ENCODE measurements at places on chromosomes 1 and 21.
A peak's percentile ranks its signal among the peaks of the same experiment; 100 is the strongest.

- peak; percentile 93 for DNase-seq
Observed at GRCh38 chr1:208233546-208233945, 10.6 kb downstream of the PLXNA2 start.

- no peak for DNase-seq
Observed at GRCh38 chr1:202200669-202201068, 7.1 kb downstream of the LGR6 start.

DNA sequence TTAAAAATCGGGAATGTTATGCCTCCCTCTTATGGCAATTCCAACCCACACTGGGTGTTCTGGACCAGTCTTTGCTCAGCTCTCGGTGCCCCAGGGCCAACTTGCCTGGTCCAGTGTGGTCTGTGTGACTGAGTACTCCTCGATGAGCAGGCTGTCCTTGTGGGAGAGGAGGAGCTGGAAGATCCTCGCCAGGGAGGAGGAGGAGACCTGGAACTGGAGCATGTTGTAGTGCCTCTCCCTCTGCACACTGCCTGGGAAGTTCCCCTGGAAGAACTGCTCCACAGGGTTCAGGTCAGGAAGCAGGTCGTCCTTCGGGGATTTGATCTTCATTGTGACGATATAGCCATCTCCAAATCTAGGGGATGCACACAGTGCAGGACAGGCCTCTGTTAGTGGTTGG lies 88.5 kb upstream of the GCLM start:
- no peak for DNase-seq

- DNase-seq = no peak
Observed at GRCh38 chr1:181554465-181554864, 71.1 kb downstream of the CACNA1E start.

GRCh38 chr1:64675718-64676345 lies 69.0 kb upstream of the RAVER2 start:
- peak; percentile 6 for DNase-seq

DNA sequence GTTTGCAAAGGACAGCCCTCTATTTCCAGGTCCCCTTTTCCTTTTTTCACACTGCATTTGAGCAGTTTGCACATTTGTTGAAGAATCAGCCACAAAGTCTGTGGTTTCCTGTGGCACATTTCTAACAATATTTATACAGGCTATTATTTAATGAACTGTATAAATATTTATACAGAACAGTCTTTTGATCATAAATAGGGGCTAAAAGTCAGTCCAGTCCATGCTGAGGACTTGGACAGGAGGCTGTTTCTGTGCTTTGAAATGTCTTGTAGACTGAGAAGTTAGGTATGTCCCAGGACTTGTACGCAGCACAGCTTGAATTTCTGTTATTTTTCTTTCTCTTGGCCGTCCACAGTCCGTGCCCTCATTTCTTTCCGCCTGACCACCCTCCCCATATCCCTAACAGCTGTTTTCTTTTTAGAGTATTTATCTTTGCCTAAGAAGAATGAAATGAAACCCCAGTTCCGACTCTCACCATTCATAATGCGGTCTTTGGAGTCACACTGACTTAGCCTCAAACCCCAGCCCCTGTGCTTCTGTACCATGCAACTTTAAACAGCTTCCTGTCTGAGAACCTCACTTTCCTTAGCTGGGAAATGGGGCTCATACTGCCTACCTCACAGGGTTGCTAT lies 19.7 kb downstream of the FGGY start:
- no peak for DNase-seq

- peak; percentile 74 for DNase-seq
Observed at GRCh38 chr1:37995751-37996345, 6.0 kb upstream of the SF3A3 start.

- DNase-seq = no peak
Observed at GRCh38 chr1:151546011-151546925, 6.2 kb downstream of the TUFT1 start.

DNA sequence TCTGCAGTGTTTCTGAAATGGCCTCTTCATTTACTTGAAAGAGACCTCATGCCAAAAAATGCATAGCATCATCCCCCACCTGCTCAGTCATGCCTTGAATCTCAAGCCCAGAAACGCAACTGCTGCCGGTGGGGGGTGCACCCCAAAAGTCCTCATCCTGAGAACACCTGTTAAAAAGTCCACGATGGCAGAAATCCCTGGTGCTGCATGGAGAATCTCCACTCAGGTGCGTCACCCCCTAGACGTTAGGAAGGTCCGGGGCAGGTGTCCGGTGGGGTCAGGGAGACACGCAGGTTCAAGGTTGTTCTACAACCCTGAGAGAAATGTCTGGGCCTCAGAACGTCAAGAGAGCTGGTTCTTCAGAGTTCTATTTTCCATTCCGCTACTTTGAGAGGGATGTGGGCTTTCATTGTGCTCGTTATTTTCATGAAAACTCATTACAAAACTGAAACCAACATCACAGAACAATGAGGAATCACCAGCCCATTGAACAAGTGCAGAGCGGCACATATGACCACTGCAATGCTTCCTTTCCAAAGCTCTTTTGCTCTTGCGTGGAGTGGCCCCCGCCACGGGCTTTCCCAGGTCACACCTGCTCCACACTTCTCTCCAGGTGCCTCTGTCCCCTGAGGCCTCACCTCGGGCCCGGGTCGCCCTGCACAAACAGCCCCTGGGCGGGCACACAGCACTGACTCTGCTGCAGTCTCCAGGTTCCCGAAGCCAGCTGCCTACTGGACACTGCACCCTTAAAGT lies 201.9 kb downstream of the TOMM20 start:
- DNase-seq = no peak

- no peak for DNase-seq
Observed at GRCh38 chr1:30704271-30704670, 19.1 kb downstream of the MATN1 start.

- DNase-seq = peak; percentile 89
Observed at GRCh38 chr1:40338745-40339419, 21.8 kb upstream of the COL9A2 start.

DNA sequence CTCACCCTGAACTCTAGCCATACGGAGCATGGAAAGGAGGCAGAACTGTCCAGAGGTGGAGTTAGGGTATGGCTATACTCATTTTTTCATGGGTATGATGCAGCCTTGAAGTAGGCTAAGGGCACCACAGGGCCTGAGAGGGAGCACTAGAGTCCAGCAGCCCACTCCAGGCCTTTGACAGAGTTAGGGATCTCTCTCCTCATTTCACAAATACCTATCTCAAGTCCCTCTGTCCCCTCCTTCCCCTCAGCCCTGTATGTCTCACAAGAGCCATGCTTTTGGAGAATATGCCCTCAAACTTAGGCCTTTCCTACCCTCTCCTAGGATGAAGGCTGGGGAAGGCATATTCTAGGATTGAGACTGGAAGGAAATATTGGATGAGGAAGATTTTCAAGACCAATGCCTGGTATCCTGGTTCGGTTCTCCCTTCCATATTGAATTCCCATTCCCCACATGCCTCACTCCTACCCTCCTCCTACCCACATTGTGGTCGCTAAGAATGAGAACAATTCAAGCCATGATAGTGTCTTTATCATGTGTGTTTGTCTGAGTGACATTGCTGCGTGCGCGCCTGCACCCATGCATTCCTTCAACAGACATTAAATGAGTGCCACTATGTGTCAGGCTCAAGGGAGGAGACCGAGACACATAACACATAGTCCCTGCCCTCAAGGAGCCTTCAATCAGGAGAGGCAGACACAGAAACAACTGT lies 2.6 kb upstream of the NECTIN4 start:
- no peak for DNase-seq

DNA sequence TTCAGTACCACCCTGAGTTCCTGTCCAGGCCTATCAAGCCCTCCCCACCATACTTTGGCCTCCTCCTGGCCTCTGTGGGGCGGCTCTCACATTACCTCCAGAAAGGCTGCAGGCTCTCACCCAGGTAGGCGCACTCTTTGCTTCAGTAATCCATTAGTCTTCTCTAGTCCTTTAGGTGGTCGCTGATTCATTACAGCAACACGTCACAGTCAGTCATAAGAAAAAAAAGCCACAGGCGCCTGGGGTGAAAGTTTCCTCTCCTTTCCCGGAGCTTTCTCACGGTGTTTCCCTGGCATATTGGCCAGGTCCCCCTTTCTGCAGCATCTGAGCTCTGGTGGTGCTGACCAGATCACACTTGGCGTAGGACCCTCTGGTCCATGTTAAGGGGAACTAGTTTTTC lies 12.1 kb downstream of the SLFNL1 start:
- DNase-seq = no peak

GRCh38 chr1:20319456-20320220 lies 29.0 kb downstream of the VWA5B1 start:
- no peak for DNase-seq

DNA sequence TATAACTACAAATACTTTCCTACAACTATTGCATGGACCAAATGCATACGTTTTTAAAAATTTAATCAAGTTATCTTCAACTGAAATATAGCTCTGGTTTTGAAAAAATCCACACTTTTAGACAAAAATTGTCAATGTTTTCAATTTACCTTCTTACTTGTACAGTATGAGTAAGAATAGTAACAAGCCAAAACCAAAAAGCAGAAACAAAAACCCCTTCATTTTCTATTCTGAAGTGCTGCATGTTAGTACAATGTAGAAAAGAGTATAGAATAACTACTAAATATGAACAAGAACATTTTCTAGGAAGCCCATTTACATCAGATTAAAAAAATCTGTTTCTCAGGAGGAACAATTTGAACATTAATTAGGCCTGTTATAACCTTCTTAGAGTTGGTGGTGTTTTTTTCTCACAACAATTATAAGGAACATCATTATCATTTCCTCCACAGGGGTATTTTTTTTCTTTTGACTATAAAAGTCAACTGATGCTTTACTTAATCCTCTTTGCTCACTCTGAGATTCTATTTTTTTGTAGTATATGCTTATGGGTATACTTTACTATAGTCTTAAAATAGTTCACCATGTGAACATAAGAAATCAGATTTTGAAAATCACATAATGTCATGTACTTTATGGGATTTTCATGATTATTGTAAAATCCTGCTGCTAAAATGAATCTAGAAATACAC lies 475.4 kb downstream of the PTBP2 start:
- no peak for DNase-seq
